ENCODE measurements at places on chromosomes 1 and 21. TPM values are rescaled to one million over a fixed set of nuclear protein-coding genes. Genes with fewer than 3 reads are reported as not detected.

GRCh38 chr1:235990330-235990795, 74.5 kb downstream of the NID1 start:
- no peak for DNase-seq
- no peak overlapping the region for H3K4me3 ChIP-seq
- H3K27ac ChIP-seq = no peak overlapping the region
- H3K27me3 ChIP-seq = no peaks in the 10 kb centered on the region
- H3K4me1 ChIP-seq = no peaks in the 10 kb centered on the region

- H3K27me3 ChIP-seq = no peaks in the 10 kb centered on the region
- H3K36me3 ChIP-seq = no peaks in the 10 kb centered on the region
- no peak overlapping the region for H3K4me3 ChIP-seq
- no peaks in the 10 kb centered on the region for H3K4me1 ChIP-seq
- H3K27ac ChIP-seq = no peak overlapping the region
- DNase-seq = no peak
Measured at GRCh38 chr21:17491716-17492414, 21.0 kb upstream of the CXADR start.

- no peak for DNase-seq
- no peaks in the 10 kb centered on the region for H3K27me3 ChIP-seq
- no peak overlapping the region for H3K4me3 ChIP-seq
- H3K36me3 ChIP-seq = no peaks in the 10 kb centered on the region
- no peak overlapping the region for H3K27ac ChIP-seq
Measured at GRCh38 chr1:59767119-59767518, 47.6 kb upstream of the HOOK1 start.

DNA sequence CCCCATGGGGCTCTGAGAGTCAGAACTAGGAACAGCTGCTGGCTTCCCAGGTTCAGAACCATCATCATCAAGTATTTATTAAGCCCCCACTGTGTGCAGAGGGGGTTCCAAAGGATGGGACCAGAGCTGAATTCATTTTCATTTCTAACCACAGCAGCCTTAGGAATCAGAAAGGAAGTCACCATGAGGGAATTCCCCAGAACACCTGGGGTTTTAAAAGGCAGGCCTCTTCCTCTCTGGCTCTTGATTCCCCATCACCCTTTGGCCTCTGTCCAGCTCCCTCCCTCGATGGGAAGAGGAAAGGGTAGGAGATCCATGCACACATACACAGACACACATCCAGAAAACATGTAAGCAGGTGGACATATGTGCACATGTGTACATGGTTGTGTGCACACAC, 1.3 kb upstream of the KCNN3 start:
- H3K27ac ChIP-seq = no peak overlapping the region
- no peak overlapping the region for H3K4me3 ChIP-seq
- H3K36me3 ChIP-seq = no peaks in the 10 kb centered on the region
- no peaks in the 10 kb centered on the region for H3K27me3 ChIP-seq
- peaks cover 8% of the 10 kb centered on the region for H3K4me1 ChIP-seq
- no peak for DNase-seq

OR2L2 gene
- polyA plus RNA-seq = 0.12 TPM

DNA sequence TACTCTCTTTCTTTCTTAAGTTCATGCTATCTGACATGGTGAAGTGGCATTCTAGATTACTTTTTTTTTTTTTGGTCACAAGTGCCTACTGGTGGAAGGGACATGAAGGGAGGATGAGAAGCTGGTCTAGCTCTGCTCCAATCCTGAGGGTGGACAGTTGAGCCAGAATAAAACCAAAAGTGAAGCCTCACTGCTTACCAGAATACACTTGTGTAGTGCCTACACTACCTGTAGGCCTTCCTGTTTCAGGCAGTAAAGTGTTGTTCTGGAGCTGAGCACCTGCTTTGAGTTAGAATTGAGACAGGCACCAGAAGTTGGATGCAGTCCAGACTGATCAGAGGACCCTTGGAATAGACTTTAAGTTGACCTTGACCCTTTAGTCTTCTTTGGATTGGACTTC, 40.4 kb upstream of the APOBEC4 start:
- no peaks in the 10 kb centered on the region for H3K36me3 ChIP-seq
- no peaks in the 10 kb centered on the region for H3K27me3 ChIP-seq
- H3K4me1 ChIP-seq = peaks cover 9% of the 10 kb centered on the region
- no peak for DNase-seq
- no peak overlapping the region for H3K27ac ChIP-seq
- no peak overlapping the region for H3K4me3 ChIP-seq

KCNJ15 gene
- 0.31 TPM for polyA plus RNA-seq

GRCh38 chr21:36567216-36567885, 87.4 kb upstream of the CLDN14 start:
- H3K27me3 ChIP-seq = no peaks in the 10 kb centered on the region
- H3K27ac ChIP-seq = no peak overlapping the region
- H3K36me3 ChIP-seq = no peaks in the 10 kb centered on the region
- no peaks in the 10 kb centered on the region for H3K4me1 ChIP-seq
- no peak overlapping the region for H3K4me3 ChIP-seq
- DNase-seq = no peak

OR2T29 gene
- not detected for polyA plus RNA-seq

- no peak overlapping the region for H3K4me3 ChIP-seq
- no peak overlapping the region for H3K27ac ChIP-seq
- H3K4me1 ChIP-seq = peaks cover 3% of the 10 kb centered on the region
- H3K27me3 ChIP-seq = no peaks in the 10 kb centered on the region
- H3K36me3 ChIP-seq = no peaks in the 10 kb centered on the region
- DNase-seq = peak; percentile 78
Measured at GRCh38 chr1:202189001-202189790, 4.4 kb upstream of the LGR6 start.

DNA sequence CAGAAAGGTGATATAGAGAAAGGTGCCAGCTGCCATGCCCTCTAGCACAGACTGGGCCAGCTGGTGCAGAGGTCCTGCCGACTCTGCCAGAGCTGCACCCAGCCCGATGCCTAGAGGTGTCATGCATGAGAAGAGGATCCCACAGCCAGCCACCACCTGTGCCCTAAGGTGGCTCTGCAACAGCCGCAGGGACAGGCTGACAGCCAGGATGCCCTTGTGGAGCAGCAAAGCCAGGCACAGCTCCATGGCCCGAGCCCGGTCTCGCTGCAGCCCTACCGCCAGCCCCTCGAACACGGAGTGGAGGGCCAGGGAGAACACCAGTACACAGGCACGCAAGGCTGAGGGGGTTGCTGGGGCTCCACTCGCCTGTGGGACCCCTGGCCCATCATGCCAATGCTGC, 1.8 kb upstream of the CRTC2 start:
- no peak for DNase-seq
- peaks cover 35% of the 10 kb centered on the region for H3K4me1 ChIP-seq
- no peak overlapping the region for H3K27ac ChIP-seq
- no peak overlapping the region for H3K4me3 ChIP-seq
- no peaks in the 10 kb centered on the region for H3K36me3 ChIP-seq

DNA sequence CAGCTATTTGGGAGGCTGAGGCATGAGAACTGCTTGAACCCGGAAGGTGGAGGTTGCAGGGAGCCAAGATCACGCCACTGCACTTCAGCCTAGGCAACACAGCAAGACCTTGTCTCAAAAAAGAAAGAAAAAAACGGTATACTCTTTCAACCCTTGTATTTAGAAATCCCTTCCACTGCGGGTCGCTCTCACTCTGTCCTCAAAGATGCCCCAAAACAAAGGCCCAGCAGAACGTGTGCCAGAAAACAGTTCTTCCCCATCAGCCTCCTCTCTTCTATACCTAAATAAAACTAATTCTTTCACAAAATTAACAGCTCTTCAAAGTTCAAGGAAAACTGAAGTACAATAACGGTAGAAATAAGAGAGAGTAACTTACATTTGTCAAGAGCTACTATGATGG, 13.2 kb downstream of the SETD4 start:
- H3K36me3 ChIP-seq = no peaks in the 10 kb centered on the region
- DNase-seq = no peak
- no peaks in the 10 kb centered on the region for H3K4me1 ChIP-seq
- no peaks in the 10 kb centered on the region for H3K27me3 ChIP-seq

MYCL gene
- polyA plus RNA-seq = 1.3 TPM

DYRK3 gene
- polyA plus RNA-seq = 5.6 TPM

DNA sequence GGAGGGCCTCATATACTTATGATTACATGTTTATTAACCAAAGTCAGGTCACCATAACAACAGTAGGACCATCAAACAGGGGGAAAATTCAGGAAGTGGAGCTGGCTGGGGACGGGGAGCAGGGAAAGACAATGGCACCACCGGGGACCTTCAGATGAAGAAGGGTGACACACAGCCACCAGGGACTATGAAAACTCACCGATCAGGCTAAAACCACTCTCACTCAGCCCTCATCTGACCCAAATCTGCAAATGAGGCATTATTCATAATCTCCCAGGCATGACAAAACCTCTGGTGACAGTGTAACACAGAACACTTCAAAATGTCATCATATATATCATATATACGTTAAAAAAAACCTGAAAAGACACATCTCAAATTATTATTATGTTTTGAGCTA, 11.2 kb downstream of the MKNK1 start:
- H3K27me3 ChIP-seq = no peaks in the 10 kb centered on the region
- no peaks in the 10 kb centered on the region for H3K4me1 ChIP-seq
- no peaks in the 10 kb centered on the region for H3K36me3 ChIP-seq
- no peak overlapping the region for H3K4me3 ChIP-seq

PRSS38 gene
- not detected for polyA plus RNA-seq

DNA sequence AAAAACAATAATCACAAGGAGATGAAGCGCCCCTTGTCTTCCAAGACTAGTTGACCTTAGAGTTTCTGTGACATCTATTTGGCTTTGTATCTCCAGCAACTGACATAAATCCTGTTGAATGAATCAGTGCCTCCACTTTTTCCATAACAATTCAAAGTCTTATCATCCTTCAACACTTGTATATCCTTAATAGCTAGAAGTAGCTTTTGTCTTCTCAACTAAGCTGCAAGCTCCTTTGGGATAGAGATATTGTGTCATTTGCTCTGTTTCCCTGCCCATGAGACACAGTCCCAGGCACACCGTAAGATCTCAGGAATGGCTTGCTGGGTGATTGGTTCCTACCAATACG, 5.7 kb downstream of the PIGR start:
- no peak overlapping the region for H3K27ac ChIP-seq
- no peaks in the 10 kb centered on the region for H3K4me1 ChIP-seq
- DNase-seq = no peak
- H3K27me3 ChIP-seq = no peaks in the 10 kb centered on the region

DNA sequence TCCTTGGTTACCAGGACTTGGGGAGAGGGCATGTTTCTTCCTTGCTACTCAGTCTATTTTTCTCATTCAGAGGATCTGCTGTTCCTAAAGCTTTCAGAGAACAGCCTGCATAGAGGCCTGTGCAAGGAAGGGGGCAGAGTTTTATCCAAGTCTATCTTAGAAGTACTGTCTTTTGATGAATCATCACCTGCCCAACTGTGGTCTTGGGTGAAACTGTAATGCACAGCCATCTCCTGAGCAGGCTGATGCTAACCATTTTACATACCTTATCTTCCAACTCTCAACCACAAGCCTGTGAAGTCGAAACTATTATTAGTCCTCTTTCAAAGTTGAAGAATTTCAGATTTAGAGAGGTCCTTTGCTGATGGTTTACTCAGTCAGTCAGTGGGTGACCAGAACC, 368.0 kb downstream of the HHAT start:
- no peaks in the 10 kb centered on the region for H3K4me1 ChIP-seq
- H3K27me3 ChIP-seq = no peaks in the 10 kb centered on the region
- H3K4me3 ChIP-seq = no peak overlapping the region
- no peak overlapping the region for H3K27ac ChIP-seq
- H3K36me3 ChIP-seq = no peaks in the 10 kb centered on the region

FCGR2B gene
- polyA plus RNA-seq = 3.8 TPM

DNA sequence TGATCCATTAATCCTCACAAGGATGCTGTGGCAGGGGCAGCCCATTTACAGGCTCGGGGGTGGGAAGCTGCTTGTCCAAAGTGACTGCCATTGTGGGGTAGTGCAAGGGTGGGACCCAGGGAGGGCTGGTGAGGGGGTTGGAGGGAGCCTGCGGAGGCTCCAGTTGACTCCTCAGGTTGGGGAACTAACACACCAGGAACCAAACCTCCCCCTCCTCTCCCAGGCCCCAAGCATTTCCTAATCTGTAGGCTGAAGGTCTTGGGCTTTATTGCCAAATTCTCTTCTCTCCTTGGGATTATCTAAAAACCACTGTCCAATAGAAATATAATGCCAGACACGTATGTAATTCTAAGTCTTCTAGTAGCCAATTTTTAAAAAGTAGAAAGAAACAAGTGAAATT, 18.2 kb downstream of the IKBKE start:
- H3K4me1 ChIP-seq = no peaks in the 10 kb centered on the region
- H3K27ac ChIP-seq = no peak overlapping the region
- DNase-seq = no peak
- no peak overlapping the region for H3K4me3 ChIP-seq
- no peaks in the 10 kb centered on the region for H3K36me3 ChIP-seq

GRCh38 chr1:29858646-29859045, 622.3 kb downstream of the PTPRU start:
- no peak for DNase-seq
- H3K4me1 ChIP-seq = no peaks in the 10 kb centered on the region
- H3K4me3 ChIP-seq = no peak overlapping the region

GRCh38 chr21:45450423-45451090, 45.6 kb downstream of the COL18A1 start:
- DNase-seq = no peak
- H3K4me1 ChIP-seq = peaks cover 14% of the 10 kb centered on the region
- H3K27ac ChIP-seq = no peak overlapping the region
- H3K27me3 ChIP-seq = no peaks in the 10 kb centered on the region
- H3K4me3 ChIP-seq = no peak overlapping the region

UBL4B gene
- polyA plus RNA-seq = not detected

HORMAD1 gene
- polyA plus RNA-seq = not detected

FOXO6 gene
- polyA plus RNA-seq = 1.4 TPM

DNAJC6 gene
- polyA plus RNA-seq = 0.48 TPM

GRCh38 chr1:65048335-65048734, 82.0 kb upstream of the JAK1 start:
- H3K36me3 ChIP-seq = no peaks in the 10 kb centered on the region
- no peak overlapping the region for H3K27ac ChIP-seq
- H3K4me3 ChIP-seq = no peak overlapping the region

DNA sequence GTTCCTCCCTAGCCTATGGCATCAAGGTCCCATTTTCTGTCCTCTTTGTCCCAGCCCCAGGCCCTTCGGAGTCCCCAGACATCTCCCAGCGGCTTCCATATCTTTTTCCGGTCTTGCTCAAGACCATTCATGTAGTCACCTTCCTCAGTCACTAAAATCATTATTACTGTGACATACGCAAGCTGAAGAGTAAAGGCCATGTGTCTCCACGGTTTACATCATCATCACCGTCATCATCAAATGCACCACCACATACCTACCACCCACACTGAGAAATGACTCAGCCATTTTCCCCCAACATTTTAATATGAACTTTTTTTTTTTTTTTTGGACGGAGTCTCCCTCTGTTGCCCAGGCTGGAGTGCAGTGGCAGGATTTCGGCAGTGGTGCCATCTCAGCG, 43.4 kb downstream of the FHAD1 start:
- DNase-seq = no peak
- H3K27ac ChIP-seq = no peak overlapping the region
- no peaks in the 10 kb centered on the region for H3K36me3 ChIP-seq
- H3K27me3 ChIP-seq = no peaks in the 10 kb centered on the region
- no peaks in the 10 kb centered on the region for H3K4me1 ChIP-seq

PKP1 gene
- 0.05 TPM for polyA plus RNA-seq

All from ovary (tissue), 10 donors.